Placental pericyte (primary cell): ENCODE measurements at places on chromosomes 7 and 10. TPM values are rescaled to one million over a fixed set of nuclear protein-coding genes. Genes with fewer than 3 reads are reported as not detected.

The TMEM176B gene
- 0.29 TPM in 1 of 2 replicates, not detected in the other for total RNA-seq

The HEPACAM2 gene
- total RNA-seq = not detected in 2 replicates

The ELOVL3 gene
- total RNA-seq = 0.66 and 0.72 TPM in 2 replicates

The MPLKIP gene
- total RNA-seq = 9.6 and 17.8 TPM in 2 replicates

The PLAC9 gene
- total RNA-seq = 0.29 and 0.44 TPM in 2 replicates

The SLC26A3 gene
- not detected in 2 replicates for total RNA-seq
